Diencephalon (tissue), 1 donor: ENCODE measurements at places on chromosomes 2 and 18. TPM values are rescaled to one million over a fixed set of nuclear protein-coding genes. Genes with fewer than 3 reads are reported as not detected.

ABHD1 gene
- 0.46 TPM for total RNA-seq

POTEC gene
- 0.46 TPM for total RNA-seq

KCNK3 gene
- 10.1 TPM for total RNA-seq

ARHGAP28 gene
- total RNA-seq, result 10.1 TPM

MITD1 gene
- 23.1 TPM for total RNA-seq

CROCC2 gene
- 1.4 TPM for total RNA-seq

FBXO48 gene
- total RNA-seq, result 1.4 TPM

MARCO gene
- not detected for total RNA-seq

IL1A gene
- total RNA-seq, result 0.92 TPM

EPHA4 gene
- total RNA-seq, result 190 TPM

SLC5A7 gene
- 14.3 TPM for total RNA-seq

STEAP3 gene
- 1.8 TPM for total RNA-seq

MMADHC gene
- total RNA-seq, result 102 TPM

GALNT14 gene
- total RNA-seq, result 20.5 TPM

HK2 gene
- 4.2 TPM for total RNA-seq

RASGRP3 gene
- total RNA-seq, result 14.1 TPM

LBX2 gene
- not detected for total RNA-seq

ADI1 gene
- total RNA-seq, result 11.5 TPM

SLC9A2 gene
- 1.8 TPM for total RNA-seq

NAGK gene
- 49.1 TPM for total RNA-seq

RPS27A gene
- total RNA-seq, result 680 TPM

MTCL1 gene
- total RNA-seq, result 18.5 TPM

HAAO gene
- total RNA-seq, result 1.4 TPM

CNDP1 gene
- total RNA-seq, result 0.23 TPM

WNT10A gene
- total RNA-seq, result 0.46 TPM

ITGB6 gene
- total RNA-seq, result 0.92 TPM

GNLY gene
- total RNA-seq, result not detected

PDCL3 gene
- total RNA-seq, result 17.8 TPM

ADD2 gene
- 236 TPM for total RNA-seq

SGPP2 gene
- 4.8 TPM for total RNA-seq

ST6GAL2 gene
- 170 TPM for total RNA-seq

TUBB8B gene
- total RNA-seq, result 0.69 TPM

GKN1 gene
- total RNA-seq, result not detected

RMC1 gene
- 29.8 TPM for total RNA-seq

AKAIN1 gene
- not detected for total RNA-seq

CCDC74A gene
- 10.4 TPM for total RNA-seq

MSTN gene
- total RNA-seq, result 5.3 TPM

FAM228B gene
- 79.1 TPM for total RNA-seq

PIEZO2 gene
- 3.2 TPM for total RNA-seq

IL36B gene
- not detected for total RNA-seq

GPR35 gene
- 0.46 TPM for total RNA-seq

CCDC74B gene
- 9.2 TPM for total RNA-seq

DUSP2 gene
- 5.5 TPM for total RNA-seq

CCDC85A gene
- total RNA-seq, result 38.1 TPM

TDRD15 gene
- under 0.01 TPM for total RNA-seq

TMEM87B gene
- total RNA-seq, result 17.5 TPM

PSMA8 gene
- total RNA-seq, result 0.46 TPM

COL6A3 gene
- 14.1 TPM for total RNA-seq

LIMS3 gene
- 2.1 TPM for total RNA-seq

SLC14A1 gene
- 5.1 TPM for total RNA-seq

ACTG2 gene
- 0.23 TPM for total RNA-seq

FOXD4L1 gene
- total RNA-seq, result 0.69 TPM

ALK gene
- 21.0 TPM for total RNA-seq

TTR gene
- total RNA-seq, result 410 TPM

ANKRD30BL gene
- total RNA-seq, result 21.7 TPM

NR4A2 gene
- 2.5 TPM for total RNA-seq
